ENCODE measurements at places on chromosomes 13 and 19.

DNA sequence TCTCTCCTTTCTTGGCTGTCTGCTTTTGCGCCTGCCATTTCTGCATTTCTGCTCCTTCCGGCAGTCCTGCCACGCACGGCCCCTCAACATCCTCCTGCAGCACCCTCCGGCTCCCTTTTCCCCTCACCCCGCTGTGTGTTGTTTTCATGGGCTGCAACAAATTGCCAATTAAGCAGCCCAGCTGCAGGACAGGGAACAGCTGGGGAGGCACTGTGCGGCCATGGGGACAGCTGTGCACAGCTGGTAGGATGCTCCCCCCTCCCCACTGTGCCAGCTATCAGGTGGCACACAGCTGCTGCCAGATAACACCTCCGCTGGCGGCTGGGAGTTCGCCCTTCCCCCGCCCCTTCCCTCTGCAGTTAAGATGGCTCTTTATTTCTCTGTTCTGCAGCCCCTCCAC is 25.4 kb downstream of the LYL1 start:
- no peak for DNase-seq

- no peak for DNase-seq
Observed at GRCh38 chr13:96996107-96996506, 1.8 kb upstream of the OXGR1 start.

- no peak for DNase-seq
Observed at GRCh38 chr13:111281751-111282311, 38.6 kb upstream of the TEX29 start.

DNA sequence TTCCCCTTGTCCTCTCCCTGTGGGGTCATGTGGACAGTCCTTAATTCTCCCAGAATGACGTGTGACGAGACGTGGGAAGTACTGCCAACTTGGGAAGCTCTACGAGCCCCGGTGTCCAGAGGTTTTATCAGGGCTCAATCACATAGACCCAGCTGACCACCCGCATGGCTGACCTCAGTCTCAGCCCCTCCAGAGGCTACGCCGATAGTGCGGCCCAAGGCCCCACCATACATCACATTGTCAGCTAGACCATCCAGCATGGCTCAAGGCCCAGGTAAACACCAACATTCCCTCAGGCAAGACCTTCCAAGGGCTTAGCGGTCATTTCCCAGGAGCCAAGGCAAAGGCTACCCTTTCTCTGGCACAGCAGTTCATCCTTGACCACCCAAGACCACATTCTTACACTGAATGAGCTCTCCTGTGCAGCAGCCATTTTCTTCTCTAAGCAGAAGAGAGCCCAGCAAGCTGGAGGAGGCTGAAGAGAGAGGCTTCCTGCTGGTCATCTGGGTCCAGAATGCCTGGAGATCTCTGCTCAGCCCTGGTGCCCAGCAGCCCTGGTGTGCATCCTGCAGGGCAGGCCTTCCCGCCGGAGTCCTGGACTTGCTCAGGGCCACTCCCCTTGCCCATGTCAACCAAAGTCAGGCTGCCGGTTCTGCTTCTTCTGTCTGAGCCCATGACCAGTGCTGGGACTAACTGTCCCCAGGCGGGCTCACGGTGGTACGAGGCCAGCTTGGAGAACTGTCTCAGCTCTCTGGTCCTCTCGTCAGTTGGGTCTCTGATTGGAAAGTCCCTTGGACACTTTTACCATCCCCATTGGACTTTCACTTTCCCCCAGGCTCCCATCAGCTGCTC is 7.9 kb upstream of the F10 start:
- no peak for DNase-seq

GRCh38 chr13:72760189-72760588 is 21.5 kb downstream of the DIS3 start:
- DNase-seq, result no peak

GRCh38 chr13:110374431-110375370 is 67.6 kb downstream of the COL4A2 start:
- DNase-seq, result no peak

DNA sequence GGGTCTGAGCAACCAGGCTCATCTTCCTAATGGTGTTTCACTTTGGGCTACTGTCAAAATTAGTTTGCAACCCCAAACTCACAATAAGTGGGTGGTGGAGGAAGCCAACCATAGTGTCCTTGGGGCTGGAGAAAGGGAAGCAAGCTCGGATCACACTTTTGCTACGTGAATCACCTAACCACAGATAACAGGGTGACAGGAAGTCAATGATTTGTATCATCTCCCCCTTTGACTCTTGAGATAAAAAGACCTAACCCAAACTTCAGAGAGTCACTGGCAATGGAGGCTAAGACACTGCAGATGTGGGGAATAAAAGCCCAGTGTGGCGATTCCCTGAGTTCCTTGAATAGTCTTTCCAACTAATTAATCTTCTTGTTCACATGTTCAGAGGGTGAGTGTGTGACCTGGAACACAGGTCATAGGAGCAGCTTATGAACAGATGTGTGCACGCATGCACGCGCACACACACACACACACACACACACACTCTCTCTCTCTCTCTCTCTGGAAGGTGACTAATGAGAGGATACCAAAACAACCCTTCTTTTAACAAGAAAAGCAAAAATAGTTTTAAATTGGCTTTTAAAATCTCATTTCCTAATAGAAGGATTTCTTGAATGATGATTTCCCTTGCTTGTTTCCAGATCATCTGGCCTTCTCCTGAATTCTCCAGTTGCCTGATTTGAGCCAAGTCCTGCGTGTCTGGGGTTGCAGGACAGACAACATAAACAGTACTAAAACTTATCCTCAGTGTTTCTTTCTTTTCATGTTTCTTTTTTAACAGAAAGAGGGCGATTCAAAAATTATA is 21.2 kb upstream of the DOCK9 start:
- DNase-seq, result peak; percentile 11

DNA sequence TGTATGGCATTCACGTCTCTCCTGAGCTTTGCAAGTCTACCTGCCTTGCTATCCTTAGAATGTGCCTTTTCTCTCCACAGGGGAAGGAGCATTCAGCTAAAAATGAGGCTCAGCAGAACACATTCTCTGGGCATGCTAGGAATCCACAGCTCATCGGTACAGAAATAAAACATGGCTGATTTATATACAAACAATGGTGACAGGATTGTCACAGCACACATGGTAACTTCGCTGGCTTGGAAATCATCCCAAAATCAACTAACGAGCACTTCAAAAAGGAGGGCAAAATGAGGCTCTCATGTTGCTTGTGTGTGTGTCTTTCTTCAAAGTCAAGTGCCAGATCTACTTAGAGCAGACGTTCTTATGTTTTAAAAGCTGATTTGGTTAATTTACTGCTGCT is 373.0 kb downstream of the FGF14 start:
- no peak for DNase-seq

DNA sequence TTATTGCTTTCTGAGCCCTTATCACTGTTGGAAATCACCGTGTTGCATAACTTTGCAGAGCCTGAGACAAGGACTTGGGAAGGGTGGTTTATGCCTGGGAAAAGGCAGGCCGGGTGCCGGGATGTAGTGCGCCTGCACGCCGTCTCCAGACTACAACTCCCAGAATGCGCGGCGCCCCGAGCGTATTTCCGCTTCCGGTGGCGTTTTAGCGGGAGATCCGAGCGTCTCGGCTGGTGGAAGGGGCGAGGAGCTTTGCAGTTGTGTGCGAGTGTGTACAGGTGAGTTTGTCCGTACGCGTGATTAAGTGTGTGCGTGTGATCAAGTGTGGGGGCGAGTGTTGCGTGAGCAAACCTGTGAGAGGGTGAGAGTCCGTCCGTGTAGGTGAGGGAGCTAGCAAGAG is 75.4 kb downstream of the PEG3 start:
- DNase-seq, result no peak

- no peak for DNase-seq
Observed at GRCh38 chr19:1290703-1291651, 5.3 kb downstream of the EFNA2 start.

DNA sequence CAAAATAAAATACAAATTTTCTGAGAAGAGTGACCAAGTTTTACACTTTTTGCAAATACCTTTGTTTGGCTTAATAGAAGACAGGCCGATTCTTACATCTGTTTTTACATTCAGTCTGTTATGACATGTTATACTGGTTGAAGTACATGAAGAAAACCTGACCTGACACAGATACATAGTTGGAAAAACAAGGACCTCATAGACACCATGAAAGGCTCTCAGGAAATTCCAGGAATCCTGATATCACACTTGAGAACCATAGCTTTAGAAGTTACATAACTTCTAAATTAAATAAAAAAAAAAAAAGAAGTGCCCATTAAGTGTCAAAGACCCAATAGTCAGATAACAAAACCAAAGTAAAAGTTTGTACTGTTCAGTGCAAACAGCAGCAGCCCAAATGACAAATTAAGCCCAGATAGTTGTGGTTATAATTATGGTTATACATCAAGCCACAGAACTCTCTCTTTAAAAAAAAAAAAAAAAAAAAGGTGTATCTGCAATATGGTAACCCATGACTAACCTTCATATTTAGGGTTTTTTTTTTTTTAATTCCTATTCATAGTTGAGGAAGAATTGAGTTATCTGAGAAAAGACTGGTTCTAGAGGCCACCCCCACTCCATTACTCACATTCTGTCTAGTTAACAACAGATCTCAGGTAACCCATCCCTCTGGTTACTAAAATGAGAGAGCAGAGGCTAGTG is 19.8 kb downstream of the RBM26 start:
- DNase-seq, result no peak

DNA sequence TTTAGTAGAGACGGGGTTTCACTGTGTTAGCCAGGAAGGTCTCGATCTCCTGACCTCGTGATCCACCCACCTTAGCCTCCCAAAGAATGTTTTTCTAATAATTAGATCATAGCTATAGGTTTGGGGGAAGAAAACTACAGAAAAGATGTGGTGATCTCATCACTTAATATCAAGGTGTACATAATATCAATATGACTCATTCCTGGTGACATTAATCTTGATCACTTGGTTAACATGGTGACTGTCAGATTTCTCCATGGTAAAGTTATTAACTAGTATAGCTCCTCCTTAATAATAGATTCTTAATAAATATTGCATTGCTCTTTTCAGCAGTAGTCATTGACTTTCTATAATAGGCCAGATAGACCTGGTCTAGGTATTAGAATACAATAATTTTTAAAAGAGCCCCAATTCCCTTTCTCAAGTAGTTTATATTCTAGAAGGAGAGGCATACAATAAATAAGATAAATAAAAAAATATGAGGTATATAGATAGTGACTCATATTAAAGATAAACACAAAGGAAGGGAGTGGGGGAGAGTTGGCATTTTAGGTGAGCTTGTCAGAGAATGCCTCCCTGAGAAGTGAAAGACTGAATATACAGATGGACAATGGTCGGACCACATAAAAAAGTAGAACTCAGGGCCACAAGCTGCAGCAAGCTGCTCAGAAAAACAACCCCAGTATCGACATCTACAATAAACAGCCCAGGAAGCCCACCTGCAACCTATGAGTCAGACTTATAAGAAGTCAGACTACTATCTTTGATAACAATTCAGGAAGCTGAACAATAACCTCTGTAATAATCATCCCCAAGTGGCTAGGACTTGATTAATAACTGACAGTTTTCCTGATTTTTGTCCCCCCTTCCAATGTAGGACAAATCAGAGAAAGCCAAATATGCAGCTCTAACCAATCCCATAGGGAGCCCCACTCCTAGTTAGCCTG is 210.8 kb downstream of the RFC3 start:
- DNase-seq, result no peak

GRCh38 chr19:9721861-9722260 is 46.7 kb downstream of the ZNF846 start:
- DNase-seq, result no peak

DNA sequence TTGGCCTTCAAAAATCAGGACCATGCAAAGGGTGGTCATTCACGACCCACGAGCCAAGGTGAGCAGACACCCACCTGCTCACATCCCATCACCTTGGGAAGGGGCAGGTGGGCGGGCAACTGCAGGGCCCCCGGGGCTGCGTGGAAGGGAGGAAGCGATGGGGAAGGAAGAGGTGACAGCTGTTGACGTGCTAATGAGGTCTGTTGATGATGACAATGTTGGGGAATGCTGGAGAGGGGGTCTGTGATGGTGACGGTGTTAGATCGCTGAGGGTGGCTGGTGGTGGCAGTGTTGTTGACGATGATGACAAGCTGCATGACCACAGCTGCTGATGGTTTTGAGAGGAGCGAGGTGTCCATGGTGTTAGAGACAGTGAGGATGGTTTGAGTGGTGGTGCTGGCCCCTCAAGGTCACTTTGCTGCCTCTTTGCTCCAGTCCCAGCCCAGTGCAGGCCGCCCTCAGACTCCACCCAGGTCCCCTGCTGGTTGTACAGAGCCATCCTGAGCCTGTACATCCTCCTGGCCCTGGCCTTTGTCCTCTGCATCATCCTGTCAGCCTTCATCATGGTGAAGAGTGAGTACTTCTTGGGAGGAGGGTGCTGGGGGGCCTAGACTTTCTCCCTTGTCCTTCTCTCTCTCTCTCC is 900 bp downstream of the MCEMP1 start:
- no peak for DNase-seq

GRCh38 chr13:36681894-36682624 is 8.2 kb downstream of the SERTM1 start:
- no peak for DNase-seq

DNA sequence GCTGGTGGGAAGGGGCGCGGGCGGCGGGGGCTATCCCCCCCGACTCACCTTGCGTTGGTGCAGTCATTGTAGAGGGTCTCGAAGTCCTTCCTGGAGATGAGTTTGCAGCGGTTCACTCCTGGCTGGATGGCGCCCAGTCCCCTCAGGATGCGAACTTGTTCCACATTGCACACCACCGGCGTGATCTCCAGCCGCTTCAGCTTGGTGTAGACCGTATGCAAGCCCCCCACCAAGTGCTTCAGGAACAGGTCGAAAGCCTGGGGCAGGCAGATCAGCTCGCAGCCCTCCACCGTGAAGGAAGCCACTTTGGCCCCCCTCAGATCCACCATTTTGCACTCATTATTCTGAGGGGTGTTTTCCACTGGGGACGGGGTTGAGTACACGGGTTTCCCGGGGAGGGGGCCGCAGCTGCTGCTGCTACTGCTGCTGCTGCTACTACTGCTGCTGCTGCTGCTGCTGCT is 1.1 kb downstream of the DACH1 start:
- DNase-seq, result no peak

DNA sequence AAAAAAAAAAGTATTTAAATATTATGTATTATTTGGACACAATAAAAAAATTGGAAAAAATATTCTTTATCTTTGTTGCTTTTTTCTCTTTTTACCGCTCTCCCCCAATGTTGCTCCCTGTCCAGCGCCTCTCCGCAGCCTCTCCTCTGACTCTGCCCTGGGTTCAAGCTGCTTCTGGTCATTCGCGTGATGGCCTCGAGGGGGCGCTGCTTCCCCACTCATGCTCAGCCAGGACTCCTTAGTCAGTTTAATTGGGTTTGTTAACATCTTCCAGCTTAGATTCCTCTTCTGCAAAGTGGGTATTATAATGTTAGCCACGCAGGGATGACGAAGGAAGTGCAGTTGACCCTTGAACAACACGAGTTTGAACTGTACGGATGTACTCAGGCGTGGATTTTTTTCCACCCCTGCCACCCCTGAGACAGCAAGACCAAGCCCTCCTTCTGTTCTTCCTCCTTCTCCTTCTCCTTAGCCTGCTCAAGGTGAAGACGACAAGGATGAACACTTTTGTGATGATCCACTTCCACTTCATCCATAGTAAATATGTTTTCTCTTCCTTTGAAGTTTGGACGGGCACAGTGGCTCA is 4.9 kb upstream of the NWD1 start:
- DNase-seq, result peak; percentile 6

GRCh38 chr19:16594681-16595091 is 22.5 kb upstream of the SLC35E1 start:
- no peak for DNase-seq

Data from activated CD4-positive, alpha-beta T cell treated with anti-CD3 and anti-CD28 coated beads, Interleukin-2, amount 50 U/mL, for 24 hours (primary cell).